ENCODE measurements at places on chromosomes 1 and 21.
A peak's percentile ranks its signal among the peaks of the same experiment; 100 is the strongest.

GRCh38 chr1:91311672-91312071 lies 93.0 kb downstream of the HFM1 start:
- no peak for DNase-seq

GRCh38 chr1:184199036-184199435 lies 147.5 kb downstream of the TSEN15 start:
- no peak for DNase-seq

DNA sequence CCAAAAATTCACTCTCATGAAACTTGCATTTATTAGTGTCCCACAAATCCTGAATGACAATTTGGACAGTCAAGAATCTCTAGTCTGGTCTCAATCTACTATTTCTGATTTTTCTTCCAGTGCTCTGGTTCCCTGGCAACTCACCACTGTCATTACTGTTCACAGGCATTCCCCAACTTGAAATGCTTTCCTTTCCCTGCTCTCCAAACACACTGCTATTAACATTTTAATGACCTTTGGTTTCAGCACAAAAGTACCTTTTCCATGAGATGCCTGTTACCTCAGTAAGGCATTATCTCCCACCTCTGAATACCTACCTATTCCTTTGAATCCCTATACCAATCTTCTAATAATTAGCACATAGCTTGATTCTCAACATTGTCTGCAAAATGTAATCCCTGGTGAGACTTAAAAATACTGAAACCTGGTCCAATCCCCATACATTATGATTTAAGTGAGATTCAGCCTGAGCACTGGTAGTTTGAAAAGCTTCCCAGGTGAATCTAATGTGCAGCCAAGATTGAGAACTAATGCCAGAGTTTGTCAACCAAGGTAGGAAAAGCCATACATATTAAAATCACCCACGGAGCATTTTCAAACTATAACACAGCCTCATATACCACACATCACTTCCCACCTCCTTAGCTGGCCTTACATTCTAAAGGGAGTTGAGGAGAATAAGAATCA lies 11.7 kb upstream of the ANGPTL3 start:
- DNase-seq = no peak

DNA sequence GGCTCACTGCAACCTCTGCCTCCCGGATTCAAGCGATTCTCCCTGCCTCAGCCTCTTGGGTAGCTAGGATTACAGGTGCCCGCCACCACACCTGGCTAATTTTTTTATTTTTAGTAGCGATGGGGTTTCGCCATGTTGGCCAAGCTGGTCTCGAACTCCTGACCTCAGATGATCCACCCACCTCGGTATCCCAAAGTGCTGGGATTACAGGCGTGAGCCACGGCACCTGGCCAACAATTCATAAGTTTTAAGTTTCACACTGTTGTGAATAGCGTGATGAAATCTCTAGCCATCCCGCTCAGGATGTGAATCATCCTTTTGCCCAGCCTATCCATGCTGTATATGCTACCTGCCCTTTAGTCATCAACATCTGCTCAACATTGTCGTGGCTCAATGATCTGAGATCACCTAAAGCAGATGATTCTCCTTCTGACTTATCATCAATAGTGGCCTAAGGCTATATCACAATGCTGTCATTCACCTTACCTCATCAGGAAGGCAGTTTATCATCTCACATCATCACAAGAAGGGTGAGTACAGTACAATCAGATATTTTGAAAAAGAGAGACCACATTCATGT lies 2.6 kb downstream of the PFDN2 start:
- DNase-seq = peak; percentile 26

GRCh38 chr1:84705513-84705912 lies 15.3 kb upstream of the SSX2IP start:
- DNase-seq = no peak

GRCh38 chr1:183821309-183821888 lies 16.5 kb downstream of the RGL1 start:
- no peak for DNase-seq

- DNase-seq = no peak
These were observed 59.7 kb downstream of the BRINP2 start for GRCh38 chr1:177230228-177231016.

DNA sequence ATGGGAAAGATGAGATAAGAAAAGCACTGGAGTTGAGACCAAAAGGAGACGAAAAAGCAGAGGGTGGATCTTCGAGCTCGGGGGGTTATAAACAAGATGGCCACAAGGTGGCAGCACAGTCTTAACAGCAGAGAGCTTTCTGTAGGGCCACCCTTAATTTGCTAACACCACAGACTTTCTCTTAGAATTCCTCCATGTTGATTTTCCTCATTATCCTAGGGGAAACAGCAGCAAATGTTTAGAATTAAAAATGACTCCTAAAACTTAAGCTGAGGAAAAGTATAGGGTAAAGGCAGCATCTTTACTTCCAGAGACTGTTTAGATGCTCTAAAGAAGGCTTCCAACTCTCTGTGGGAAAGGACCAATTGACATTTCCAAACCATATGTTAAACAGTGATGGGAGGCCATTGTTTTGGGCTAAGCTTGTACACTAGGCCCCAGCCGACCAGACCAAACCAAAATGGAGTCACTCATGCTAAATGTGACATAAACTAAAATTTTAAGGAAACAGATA lies 2.5 kb upstream of the APOBEC4 start:
- peak; percentile 73 for DNase-seq

DNA sequence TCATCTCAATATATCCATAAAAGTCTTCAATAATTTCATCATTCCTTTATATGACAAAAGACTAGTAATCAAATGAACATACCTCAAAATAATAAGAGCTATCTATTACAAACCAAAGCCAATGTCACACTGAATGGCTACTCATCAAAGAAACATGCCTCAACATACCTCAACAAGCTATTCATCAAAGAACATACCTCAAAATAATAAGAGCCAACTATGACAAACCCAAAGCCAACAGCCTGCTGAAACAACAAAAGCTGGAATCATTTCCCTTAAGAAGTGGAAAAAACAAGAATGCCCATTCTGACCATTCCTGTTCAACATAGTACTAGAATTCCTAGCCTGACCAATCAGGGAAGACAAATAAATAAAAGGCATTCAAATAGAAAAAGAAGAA lies 1373.7 kb downstream of the BRINP3 start:
- no peak for DNase-seq

- DNase-seq = no peak
These were observed 22.3 kb downstream of the IL6R start for GRCh38 chr1:154427173-154428139.

GRCh38 chr1:64896551-64896950 lies 69.8 kb downstream of the JAK1 start:
- DNase-seq = no peak

GRCh38 chr1:6535214-6535613 lies 19.1 kb downstream of the NOL9 start:
- DNase-seq = no peak

GRCh38 chr1:225693085-225693696 lies 40.3 kb upstream of the ENAH start:
- DNase-seq = no peak

DNA sequence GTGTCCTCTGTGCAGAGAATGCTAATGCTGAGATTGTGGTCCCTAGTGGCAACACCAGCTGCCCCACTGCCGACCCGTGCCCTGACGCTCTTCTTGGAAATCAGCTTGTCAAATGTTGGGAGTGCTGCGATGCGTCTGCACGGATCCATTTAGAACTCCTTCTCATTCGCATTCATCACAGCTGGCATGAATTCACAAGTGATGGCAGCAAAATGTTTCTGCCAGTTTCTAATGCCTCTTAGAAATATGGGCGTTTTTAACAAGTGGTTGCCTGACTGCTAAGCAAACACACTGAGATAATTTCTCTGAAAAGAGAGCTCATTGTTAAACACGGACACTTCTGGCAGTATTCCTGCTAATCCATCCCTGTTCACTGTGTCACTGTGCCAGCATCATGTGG lies 131.9 kb upstream of the KCNJ6 start:
- DNase-seq = no peak

DNA sequence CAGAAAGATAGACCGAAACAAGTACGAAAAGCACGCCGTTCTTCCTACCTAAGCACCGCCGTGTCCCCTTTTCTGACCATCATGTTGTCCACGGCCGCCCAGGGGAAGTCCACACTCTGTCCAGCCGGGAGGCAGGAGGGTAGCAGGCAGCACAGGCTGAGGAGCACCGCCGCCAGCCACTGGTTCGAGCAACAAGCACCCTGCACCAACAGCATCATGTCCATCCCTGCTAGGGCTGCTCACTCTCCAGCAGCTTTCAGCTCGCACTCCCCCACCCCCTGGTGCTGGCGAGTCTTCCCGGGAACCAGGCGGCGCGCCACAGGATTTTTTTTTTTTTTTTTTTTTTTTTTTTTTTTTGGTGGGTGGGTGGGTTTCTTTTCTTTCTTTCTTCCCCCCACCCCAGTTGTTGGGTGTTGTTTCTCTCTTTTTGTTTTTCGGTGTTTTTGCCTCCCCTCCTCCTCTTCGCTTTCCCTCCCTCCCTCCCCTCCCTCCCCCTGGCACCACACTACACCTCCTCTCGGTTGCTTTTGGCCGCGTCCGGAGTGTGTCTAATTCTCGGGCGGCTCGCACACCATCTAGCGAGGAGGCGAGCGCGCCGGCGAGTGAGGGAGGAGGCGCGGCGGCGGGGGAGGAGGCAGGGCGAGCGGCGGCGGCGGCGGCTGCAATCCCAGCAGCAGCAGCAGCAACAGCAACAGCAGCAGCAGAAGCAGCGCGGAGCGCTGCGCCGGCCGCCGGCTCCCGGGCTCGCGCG lies at the start of gene NEGR1:
Gene NEGR1 (minus strand): TSS at position 269 of the 751 bp plus-strand sequence.
- no peak for DNase-seq

DNA sequence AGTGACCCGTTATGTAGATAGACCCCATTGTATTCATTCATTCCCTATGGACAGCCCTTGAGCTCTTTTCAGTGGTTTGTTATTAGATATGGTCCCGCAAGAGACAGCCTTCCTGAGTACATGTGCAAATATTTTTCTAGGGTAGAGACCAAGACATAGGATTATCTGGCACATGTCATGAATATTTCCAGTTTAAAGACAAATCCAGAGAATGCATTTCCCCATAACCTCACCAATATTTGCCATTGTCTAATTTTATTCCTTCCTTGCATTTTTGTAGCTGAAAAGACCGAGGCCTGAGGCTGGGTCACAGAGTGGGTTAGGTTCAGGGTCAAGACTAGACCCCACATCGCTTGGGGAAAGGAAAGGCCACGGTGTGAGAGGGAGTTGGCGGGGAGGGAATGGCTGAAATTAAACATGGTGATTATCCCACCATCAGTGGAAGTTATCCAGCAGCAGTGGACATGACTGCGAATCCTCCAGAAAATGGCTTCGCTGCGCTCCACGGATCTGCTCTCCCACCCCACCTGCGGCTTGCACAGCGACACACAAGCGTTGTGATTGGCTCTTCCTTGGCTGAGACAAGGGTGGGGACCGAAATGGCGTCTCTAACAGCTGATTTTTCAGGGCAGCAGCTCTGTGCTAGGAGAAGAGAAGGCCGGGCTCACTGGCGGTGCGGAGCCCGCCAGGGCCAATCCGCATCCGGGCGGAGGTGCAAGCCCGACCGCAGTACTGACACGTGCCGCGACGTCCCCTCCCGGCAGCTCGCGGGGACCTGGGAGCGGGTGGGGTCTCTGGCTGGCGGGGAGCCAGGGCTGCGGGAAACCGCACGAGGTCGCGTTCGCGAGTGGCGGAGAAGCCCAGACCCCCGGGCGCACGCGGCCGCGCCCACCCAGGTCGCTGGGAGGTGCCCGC lies 16.1 kb upstream of the STMN1 start:
- DNase-seq = no peak

GRCh38 chr1:169479363-169480066 lies 6.2 kb downstream of the SLC19A2 start:
- DNase-seq = no peak

DNA sequence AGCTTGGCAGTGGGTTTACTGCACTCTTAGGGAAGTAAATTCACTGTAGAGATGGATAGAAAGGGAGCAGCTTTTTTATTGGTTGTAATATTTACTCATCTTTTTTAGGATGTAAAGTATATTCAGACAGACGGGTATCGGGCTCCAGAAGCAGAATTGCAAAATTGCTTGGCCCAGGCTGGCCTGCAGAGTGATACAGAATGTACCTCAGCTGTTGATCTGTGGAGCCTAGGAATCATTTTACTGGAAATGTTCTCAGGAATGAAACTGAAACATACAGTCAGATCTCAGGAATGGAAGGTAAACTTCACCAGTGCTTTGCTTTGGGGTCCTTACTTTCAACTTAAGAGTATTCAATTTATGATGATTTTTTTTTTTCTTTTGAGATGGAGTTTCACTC lies 3.2 kb downstream of the UHMK1 start:
- DNase-seq = no peak

- no peak for DNase-seq
These were observed 193.8 kb downstream of the ST6GALNAC3 start for GRCh38 chr1:76268341-76268740.

DNA sequence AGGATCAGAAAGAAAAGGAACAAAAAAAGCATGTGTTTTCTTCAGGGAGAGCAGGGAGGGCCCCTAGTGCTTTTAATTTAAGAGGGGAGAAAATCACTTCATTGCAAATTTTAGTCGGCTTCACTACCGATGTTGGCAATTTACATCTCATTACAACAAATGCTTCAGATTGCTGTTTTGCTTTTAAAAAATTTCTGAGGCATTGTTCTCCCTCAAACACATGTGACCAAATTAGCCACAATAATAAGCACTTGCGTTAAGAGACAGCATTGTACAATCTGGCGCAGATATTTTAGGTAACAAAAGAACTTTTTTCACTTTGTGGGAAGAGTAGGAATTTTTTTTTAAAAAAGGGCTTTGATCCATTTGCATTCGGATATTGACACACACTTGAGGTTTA lies 29.8 kb downstream of the BEND5 start:
- no peak for DNase-seq

DNA sequence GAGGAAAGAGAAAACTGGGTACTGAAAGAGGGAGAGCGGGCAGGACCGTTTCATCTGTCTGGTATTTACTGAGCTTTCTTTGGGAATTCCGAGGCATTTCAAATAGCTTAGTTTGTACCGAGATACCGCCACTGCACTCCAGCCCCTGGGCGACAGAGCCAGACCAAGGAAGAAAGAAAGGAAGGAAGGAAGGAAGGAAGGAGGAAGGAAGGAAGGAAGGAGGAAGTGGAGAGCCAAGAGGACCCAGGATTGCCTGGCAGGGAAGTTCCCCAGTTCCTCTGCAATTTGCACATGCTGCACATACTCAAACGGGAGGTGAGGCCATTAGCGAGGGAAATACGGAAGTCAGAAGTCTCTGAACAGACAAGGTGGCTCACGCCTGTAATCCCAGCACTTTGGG lies 961 bp upstream of the FUCA1 start:
- DNase-seq = no peak

DNA sequence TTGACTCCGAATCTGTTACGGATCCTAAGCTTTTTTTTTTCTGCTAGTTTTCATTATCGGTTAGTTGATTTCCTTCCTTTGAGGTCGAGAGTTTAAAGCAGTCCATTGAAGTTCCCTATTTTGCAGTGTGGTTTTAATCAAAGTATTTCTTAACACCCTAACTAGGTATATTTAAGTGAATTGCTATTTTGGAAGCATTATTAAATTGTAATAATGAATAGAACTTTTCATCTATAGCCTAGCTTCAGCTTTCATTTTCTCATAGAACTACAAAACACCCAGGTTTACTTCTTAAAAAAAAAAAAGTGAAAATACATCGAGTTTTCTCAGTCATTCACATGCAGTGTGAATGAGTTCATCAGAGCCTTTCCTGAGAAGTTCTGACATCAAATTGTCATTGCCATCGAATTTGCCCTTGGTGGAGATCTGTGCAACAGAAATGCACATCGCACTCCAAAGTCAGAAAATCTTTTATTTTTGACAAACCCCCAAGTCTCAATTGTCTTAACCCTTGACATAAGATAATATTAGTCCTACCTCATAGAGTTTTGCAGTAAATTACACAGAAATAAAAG lies 1.1 kb upstream of the LBR start:
- no peak for DNase-seq
